ENCODE measurements at places on chromosomes 5 and 9. TPM values are rescaled to one million over a fixed set of nuclear protein-coding genes. Genes with fewer than 3 reads are reported as not detected.

Gene DOCK8
- 0.51 TPM for total RNA-seq

Gene SLCO4C1
- not detected for total RNA-seq

Gene MCC
- total RNA-seq = 0.16 TPM

Gene ZNG1E
- 62.6 TPM for total RNA-seq

Gene ARID3C
- 0.17 TPM for total RNA-seq

Gene CLIC3
- total RNA-seq = 5.6 TPM
